Cardiac septum (tissue), 1 donor: ENCODE measurements at places on chromosomes 6 and 20. TPM values are rescaled to one million over a fixed set of nuclear protein-coding genes. Genes with fewer than 3 reads are reported as not detected.

AGER gene
- 3.5 TPM for total RNA-seq

DNA sequence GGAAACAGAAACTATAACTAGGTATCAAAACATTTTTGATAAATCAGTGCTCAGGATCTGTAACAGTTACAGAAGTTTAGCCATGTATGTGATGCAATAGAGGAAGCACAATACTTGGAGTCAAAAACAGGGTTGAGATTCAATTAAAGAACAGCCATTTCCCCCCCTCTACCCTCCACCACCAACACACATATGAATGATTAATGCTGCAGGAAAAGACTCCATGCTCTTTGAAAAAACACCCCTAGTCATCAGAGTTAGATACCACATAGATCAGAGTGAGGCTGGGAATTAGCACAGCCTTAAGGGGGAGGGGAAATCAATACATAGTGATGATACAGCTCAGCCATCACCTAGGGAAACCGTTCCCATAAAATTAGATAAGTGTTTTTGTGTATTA lies 108.9 kb upstream of the EMILIN3 start:
- no peak for DNase-seq

DNA sequence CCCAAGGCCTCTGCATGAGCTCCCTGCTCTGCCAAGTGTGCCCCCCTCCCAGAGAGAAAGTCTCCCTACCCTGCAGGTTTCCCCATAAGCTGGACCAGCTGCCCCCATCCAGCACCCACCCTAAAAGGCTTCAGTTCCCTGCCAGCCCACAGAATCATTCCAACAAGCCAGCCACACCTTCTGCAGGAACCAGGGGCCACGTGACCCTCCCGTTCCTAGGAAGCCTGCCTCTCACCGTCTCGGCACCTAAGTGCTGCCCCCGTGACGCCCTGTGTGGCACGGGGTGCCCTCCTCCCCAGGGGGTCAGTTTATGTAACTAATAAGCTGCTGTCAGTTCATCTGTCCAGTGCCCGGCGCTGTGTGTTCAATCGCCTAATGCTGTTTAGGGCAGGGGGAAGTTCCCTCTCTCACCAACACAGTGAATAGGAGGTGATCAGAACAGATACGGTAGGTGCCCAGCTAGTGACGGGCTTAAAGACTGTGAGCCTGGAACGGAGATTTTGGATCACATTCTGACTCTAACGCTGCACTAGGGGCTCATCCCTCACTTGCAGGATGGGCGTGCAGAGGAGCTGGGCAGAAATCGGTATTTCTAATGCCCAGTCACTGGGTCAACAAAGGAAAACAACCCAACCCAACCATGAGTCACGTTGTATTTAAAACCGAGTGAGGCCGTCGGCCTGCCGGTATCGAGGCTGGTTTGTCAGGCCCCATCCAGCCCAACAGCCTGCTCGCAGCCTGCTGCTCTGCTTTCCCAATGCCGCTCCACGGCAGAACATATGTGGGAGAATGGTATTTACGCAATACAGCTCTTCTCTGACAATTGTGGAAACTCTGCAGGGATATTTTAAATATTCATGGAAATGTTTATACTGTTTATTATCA lies 56.0 kb downstream of the RAMACL start:
- DNase-seq = no peak

DNA sequence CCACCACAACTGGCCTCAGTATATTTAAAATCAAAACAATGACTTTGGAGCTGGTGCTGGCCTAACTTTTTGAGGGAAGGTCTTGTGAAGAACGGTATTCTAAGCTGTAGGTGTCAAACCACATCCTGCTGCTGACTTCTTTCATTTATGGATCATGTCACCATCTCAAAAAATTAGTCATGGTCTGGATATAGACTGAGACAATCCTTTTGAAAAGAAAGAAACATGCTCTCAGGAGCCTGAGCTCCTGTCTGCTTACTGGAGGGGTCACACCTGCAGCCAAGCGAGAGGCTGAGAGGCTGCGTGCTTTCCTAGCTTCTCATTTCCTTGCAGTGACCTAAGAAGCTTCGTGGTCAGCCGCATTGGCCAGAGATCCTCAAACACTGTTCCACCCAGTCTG lies 55.2 kb downstream of the TIAM2 start:
- DNase-seq = no peak

DNA sequence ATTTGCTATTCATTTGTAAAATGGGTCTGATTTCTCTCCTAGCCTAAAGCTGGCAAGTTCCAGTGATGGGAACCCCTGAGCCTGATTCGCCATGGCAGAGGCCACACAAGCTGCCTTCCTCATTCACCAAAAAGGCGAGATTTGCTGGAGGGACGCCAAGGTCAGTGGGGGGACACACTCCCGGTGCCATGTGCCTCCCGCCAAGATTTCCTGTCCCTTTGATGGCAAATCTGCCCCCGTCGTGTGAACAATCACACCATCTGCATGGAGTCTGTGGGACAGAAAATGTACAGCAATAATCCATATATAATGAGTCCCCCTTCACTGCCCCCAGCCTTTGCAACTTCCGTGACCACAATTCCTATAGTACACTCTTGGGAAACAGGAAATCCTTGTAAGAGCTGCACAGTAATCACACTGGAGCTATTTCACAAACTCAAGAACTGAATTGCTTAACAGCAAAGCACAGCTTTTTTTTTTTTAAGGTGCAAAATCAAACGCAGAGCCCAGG lies 15.7 kb upstream of the IGF2R start:
- DNase-seq = no peak
